ENCODE measurements at places on chromosomes 1 and 21.

DNA sequence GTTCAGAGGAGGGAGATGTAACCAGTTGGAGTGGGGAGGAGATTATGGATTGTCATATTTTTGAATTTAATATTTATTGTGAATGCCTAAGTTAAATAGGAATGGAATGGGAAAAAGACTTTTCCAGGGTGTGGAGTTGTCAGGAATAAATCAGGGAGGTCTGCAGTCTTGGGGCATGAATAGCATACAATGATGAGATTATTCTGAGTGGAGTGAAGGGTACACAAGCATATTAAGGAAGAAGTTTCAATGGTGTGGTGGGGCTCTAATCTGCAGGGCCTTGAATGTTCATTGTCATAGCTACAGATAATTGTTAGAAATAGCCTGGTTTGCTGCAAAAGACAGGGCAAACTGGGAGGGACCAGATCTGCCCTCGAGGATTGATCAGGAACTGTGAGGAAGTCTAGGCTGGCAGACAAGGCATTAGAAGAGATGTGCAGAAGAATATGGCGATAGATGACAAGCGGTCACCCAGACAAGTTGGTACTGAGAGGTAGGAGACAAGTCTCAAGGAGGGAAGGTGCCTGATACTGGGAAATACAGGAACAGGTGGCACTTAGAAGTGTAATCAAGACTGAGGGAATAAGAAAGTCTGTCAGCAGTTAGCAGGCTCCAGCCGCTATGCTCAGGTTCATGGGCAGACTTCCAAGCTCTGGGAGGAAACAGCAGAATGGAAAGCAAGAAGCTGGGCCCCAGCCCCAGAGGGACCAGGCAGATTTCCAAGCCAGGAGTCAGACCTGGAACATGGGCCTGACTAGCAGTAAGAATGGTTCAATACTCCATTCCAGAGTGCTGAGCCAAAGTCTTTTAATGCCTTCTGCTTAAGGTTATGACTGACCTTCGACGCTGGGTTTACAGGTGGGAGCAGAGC, 20.9 kb upstream of the RGL1 start:
- DNase-seq = no peak

GRCh38 chr1:39335216-39335615, 130.7 kb downstream of the MACF1 start:
- no peak for DNase-seq

GRCh38 chr1:155188268-155188667, 14.6 kb downstream of the TRIM46 start:
- no peak for DNase-seq

DNA sequence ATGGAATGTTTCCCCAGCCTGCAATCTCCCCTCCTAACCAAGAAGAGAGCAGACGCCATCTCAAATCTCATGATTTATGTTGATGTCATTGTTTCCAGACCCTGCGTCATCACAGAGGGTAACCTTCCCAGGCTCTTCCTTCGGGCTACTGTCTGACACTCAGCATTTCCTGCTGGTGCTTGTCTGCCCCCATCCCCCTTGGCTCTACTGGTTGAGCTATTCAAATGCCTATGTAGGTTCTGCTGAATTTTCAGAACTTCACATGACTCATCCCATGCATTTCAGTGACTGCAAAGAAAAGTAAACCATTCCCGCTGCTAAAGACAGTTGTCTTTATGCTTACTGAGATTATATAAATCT, 24.8 kb upstream of the ITPKB start:
- no peak for DNase-seq

DNA sequence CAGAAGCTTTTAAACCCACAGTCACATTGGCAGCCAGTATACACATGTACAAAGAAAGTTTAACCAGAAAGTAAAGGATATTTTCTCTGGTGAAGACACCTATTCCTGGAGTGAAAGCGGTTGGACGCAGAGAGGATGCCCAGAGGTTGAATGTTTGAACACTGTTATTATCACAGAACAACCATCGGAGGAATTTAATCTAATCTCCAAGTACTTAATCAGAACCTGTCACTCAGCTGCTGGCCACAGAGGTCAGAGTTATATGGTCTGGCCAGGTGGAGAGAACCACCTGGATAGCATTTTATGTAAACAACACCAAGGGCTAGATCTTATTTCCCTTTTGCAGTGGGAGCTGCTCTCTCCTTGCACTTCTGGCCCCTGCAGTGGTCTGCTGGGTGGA, 29.4 kb downstream of the SPATA46 start:
- no peak for DNase-seq

DNA sequence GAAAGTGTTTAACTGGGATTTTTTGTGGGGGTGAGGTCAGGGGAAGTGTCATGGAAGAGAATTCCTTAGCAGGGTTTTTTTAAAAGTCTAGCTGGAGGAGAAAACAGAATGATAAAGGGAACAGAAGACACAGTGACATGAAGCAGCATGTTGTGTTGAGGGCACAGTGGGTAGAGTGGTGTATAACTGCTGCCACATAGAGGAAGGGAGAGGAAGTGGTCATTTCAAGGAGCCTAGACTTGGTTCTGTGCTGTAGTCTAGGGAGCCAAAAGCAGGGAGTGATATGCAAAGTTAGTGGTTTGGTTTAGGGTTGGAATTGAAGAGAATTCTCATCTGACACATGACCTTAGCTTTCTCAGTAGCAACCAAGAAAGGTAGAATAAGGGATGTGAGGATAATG, 10.2 kb downstream of the EEIG2 start:
- no peak for DNase-seq

- no peak for DNase-seq
Observed at GRCh38 chr1:90723590-90724108, 6.5 kb upstream of the BARHL2 start.

DNA sequence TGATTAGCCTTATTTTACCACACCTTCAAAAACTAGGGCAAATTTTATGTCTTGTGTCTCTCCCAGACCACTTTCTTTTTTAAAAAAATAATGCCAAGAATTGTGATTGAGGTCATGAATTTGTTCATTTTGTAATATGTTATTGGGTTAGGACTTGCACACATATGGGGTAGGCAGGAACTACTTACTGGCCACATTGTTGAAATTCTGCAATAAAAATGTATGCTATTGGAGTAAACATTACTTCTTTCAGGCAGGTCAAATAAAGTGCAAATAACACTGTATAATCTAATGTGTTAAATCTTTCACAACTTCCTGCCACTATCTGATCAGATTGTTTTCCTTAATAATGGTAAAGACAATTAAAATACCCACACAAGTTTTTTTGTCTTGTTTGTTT, 166.6 kb upstream of the COL11A1 start:
- DNase-seq = no peak

DNA sequence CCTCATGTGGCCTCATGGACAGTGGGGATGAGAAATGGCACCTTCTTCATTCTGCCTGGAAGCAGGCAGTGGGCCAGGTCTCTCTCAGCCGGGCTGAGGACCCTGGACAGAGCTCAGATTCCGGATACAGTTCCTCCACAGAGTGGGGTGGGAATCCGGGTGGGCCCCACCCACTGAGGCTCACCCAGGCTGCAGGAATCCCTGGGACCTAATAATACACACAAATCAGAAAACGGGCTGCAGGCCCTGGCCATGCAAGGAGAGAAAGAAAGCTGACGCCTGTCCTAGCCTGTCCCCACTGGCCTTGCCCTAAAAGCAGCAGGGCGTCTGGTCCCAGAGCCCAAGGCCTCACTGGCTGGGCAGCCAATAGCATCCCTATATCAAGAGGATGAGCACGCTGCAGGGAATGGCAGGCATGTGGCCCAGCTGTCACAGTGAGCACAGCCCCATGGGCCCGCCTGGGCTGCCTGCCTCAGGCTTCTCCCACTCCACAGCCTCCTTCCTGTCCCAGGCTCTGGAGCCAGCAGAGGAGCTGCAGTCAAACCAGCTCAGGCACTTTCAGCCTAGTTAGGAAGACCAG, 25.3 kb downstream of the ACTA1 start:
- DNase-seq = no peak

DNA sequence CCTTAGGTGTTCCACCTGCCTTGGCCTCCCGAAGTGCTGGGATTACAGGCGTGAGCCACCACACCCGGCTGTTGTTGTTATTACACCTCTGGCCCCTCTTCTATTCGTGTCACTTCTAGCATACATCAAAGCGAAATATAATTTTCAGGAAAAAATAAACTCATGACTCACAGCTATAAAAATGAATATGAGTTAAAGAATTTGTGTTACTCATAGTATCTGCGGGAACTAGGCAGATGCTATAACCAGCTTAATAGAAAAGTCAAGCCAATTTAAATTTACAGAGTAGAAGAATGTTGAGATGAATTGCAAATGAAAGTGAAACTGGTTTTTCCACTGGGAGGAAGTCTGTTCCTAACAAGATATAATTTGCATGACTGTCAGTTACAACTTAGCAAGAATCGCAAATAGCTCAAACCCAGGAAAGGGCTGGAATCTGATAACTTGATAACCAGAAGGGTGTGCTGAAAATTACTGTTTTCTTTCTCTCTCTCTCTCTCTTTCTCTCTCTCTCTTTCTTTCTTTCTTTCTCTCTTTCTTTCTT, 11.2 kb downstream of the OR2W3 start:
- no peak for DNase-seq

DNA sequence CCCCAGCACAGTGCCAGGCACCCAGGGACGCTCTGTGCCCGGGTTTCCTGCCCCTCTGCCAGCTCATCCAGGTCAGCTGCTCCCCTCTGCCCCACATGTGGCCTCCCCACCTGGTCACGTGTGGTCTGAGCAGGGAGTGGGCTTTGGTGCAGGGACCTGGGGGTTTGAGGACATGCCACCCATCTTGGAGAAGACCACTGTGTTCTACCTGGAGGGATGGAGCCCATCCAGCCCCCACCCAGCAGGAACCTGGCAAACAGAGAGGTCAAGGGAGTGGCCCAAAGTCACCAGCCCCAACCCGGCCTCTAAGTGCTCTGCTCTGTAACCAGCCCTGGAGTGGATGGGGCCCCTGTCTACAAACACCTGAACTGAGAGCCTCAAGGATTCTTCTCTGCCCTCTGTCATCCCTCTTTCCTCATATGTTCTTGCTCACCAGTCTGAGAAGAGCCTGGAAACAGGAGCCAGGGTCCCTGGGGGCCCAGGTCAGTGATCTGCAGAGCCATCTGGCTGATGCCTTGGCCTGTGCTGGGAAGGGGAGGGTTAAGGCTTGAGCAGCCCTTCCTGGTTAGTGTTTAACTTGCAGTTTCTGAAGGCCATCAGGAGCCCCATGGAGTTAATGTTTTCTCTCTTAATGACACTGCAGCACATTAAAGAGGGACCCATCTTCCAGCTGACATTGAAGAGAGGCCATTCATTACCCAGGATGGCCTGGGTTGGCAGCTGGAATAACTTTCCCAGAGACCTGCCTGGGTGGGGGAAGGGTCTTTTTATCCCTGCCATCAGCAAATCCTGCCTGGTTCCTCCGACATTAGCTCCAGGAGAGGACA, 235.4 kb downstream of the PTPRU start:
- no peak for DNase-seq

- no peak for DNase-seq
Observed at GRCh38 chr1:59767119-59767518, 47.6 kb upstream of the HOOK1 start.

GRCh38 chr1:156862997-156863599, 2.4 kb downstream of the NTRK1 start:
- no peak for DNase-seq

DNA sequence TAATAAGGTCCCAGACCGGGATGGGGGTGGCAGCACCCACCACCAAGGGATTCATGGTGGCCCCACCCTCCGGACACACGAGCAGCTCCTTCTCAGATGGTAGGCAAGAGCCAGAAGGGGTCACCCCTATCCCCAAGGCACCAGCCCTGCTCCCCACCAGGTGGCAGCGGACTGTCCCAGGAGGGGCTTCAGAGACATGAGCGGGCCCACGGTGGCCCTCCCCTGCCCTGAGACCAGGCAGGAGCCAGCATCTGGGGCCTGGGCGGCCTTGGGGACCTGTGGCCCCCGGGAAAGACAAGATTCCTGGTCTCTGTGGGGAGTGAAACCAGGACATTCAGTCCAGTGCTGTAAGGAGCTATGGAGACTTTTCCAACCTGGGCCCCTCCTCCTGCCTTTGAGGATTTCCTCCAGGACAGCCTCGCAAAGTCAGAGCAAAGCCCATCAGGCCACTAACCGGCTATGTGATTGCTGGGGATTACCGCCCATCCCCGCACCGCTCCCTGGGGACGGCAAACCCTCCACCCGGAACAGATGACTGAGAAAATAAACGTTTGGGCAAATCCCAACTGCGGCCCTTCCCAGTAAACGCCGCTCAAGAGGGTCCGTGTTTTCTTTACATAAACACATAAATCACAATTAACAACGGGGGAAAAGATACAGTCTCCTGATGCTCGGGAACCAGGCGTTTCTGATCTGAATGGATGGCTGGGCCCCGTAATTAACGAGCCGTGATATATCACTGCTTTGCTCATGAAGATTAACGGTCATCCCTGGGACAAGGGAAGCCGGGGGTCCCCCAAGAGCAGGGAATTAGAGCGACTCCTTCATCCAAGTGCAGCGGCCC, 50.9 kb upstream of the ARHGEF16 start:
- no peak for DNase-seq

- DNase-seq = no peak
Observed at GRCh38 chr1:87044840-87045239, 130.4 kb downstream of the HS2ST1 start.

GRCh38 chr1:23475134-23475628, 8.8 kb downstream of the ASAP3 start:
- peak; percentile 60 for DNase-seq

GRCh38 chr1:239985044-239985443, 106.6 kb upstream of the FMN2 start:
- no peak for DNase-seq

DNA sequence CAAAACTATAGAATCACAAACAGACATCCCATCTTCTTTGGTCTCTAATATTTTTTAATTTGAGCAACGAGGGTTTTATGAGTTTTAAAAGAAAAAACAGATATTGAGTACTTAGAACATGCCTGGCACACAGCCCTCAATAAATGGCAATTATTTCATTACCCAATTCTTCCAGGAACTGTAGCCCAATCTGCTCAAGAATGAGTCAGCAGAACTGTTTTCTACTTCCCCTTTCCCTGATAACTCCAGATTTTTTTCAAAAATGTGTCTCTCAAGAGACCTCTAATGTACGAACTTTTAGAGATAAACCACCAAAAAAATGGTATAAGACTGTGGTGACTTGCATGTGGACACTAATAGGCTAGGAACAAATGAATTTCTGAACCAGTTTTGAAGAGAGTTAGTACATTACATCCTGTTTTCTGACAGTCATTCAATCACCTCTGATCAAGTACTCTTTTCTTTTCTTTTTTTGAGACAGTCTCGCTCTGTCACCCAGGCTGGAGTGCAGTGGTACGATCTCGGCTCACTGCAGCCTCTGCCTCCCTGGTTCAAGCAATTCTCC, 11.5 kb downstream of the ABL2 start:
- DNase-seq = peak; percentile 22

GRCh38 chr1:78289603-78290002, 201.2 kb upstream of the PTGFR start:
- DNase-seq = no peak

DNA sequence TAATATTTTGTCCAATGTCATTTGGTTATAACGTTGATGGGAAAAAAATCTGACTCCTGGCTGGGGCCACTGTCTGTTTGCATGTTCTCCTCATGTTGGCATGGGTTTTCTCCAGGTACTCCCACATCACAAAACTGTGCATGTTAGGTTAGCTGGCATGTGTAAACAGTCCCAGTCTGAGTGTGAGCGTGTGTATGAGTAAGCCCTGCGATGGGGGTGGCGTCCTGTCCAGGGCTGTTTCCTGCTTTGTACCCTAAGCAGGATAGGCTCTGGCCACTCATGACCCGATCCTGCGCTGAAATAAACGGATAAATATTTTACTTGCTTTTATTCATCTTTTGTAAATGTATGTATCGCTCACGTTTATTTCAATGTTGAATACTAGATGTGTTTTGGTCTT, 13.5 kb downstream of the EFCAB14 start:
- DNase-seq = no peak

GRCh38 chr1:206556750-206557635, 49.7 kb downstream of the RASSF5 start:
- no peak for DNase-seq

All from GM04503 (cell line).